ENCODE measurements at places on chromosomes 6 and 20.

DNA sequence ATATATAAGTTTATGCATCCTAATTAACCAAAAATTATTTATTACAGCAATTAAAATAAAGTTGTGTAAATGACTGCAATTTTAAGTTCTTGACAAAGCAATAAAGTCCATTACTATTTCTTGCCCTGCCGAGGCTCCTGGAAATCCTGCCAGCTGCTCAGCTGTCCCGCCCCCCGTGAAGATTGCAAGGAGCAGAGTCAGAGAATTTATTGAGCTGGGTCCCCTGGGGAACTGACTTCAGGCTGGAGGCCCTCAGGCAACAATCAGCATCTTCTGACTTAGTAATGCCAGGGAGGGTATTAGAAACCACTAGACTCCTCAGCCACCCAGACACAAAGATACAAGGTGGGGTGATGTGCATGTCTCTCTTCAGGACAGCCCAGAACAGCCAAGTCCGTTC, 92.3 kb downstream of the EDN3 start:
- no peak for DNase-seq

- DNase-seq: no peak
These were observed 108.8 kb upstream of the TENT5A start for GRCh38 chr6:81861281-81861680.

- no peak for DNase-seq
These were observed 71.7 kb upstream of the CEP85L start for GRCh38 chr6:118722829-118723813.

DNA sequence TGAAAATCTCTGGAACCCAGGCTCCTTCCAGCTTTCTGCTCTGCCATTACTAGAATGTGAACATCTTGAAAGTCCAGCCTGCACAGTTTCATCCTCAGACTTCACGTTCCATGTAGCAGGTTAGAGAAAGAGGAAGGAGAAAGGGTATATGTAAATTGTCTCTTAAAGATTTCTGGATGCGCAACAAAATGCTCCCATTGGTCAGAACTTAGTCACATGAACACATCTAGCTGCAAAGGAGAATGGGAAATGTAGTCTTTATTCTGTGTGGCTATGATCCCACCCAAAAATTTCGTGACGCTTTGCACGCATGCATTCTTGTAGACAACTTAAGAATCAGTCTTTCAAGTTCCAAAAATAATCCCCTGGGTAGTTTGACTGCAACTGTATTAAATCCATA, 46.4 kb upstream of the CHD6 start:
- no peak for DNase-seq

GRCh38 chr20:8305449-8305978, 173.4 kb downstream of the PLCB1 start:
- DNase-seq: no peak

- DNase-seq: no peak
These were observed 287.2 kb downstream of the FOXC1 start for GRCh38 chr6:1896897-1897296.

GRCh38 chr6:105952772-105953690, 133.1 kb upstream of the PRDM1 start:
- no peak for DNase-seq

DNA sequence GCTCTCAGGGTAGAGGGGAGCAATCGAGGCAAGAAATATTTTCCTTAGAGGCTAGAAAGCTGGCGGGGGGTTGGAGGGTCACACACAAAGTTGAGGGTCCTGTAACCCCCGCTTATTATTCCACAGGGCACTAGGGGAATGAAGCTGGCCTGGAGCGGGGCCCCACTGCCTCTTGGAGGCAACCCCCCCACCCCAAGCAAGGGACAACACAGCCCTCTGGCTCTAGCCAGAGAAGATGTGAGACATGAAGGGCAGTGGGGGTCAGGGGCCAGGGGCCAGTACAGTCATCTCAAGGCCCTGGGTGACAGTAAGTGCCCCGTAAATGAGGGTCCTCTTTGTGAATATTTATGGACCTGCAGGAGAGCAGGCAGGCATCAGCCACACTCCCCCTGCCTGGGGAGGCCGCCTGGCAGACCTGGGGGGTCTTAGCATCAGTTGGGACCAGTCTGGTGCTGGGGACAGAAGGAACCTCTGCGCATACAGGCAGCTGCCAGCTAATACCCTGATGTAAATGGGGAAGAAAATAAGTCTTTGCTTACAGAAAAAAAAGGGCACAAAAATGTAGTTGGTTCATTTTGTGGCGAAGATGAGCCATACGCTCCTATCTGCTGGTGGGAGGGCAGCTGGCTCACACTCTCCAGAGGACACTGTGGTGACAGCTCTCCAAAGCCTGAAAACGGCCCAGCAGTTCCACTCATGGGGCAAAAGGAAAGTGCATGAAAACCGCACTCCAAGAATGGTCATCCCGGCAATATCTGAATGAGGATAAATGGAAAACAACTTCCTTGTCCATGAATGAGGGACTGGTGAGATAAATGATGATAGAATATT, 21.9 kb downstream of the SPATA2 start:
- no peak for DNase-seq

DNA sequence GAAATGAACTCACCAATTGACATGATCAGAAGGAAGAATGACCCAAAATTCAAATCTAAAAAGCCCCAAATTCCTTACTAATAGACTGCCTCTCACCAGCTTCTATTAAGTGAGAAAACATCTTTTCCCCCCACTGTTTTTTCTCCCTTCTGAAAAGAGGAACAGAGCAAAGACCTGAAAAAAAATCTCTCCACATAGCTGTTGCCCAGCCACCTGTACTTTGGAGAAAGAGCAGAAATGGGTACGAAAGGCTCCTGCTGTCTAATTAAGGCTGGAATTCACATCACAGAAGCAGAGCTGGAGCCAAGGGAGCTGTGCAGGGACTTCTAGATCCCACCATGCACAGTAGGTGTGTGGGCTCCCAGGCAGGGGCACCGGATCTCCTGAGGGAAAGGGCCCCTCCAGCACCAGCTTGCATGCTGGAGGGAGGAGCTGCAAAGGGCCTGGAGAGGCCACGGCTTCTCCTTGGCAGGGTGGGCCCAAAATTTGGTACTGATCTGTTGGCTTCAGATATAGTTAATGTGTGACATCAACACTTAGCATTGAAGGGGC, 73.2 kb upstream of the DUSP22 start:
- DNase-seq: no peak

Measured in activated B cell treated with CpG ODN at 0.5 μM for 24 hours (primary cell).